SK-MEL-5 (cell line): ENCODE measurements at places on chromosomes 2 and 18. TPM values are rescaled to one million over a fixed set of nuclear protein-coding genes. Genes with fewer than 3 reads are reported as not detected.

GRCh38 chr18:69233465-69234054 is 167.1 kb upstream of the DOK6 start:
- no peak for DNase-seq

DNA sequence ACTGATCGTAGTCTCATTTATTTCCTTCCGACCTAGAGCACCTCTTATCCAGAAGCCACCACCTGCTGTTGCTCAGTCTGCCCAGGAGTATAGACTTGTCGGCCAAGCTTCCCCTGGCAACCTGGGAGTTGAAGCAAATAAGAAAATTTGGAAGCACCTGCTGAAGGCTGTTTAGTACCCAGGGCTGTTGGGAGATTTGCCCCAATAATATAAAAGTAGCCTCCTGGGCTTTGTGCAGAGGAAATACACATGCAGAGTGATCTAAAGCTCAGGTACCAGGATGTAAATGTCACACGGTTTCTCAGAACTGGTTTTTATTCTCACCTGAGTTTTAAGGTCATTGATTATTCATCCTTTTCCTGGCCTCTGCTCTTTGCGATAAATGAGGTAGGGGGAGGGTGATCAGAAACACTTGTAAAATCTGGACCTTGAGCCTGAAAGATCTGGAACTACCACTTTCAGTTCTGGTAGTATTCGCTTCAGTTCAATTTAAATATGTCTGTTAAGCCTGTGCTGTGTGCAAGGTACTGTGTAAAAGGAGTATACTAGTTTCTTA is 789 bp upstream of the COX7A2L start:
- no peak for DNase-seq

DNA sequence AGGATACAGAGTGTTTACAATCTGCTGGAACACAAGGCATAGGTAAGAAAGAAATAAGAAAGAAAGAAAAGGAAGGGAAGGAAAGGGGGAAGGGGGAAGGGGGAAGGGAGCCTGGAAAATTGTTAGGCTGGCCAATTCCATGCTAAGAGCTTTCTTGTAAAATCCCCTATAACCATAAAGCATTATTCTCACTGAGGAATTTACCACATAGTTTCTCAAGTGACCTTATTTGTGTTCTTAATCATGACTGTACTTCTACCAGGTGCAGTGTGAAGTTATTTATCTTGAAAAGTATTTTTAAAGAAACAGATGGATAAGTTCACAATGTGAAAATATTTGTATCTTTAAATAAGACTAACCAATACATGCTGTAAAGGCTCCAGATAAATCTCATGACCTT is 39.2 kb upstream of the KIDINS220 start:
- DNase-seq, result no peak

- DNase-seq, result no peak
These were observed 45.3 kb downstream of the HADHB start for GRCh38 chr2:26290001-26290400.

- DNase-seq, result peak; percentile 58
These were observed 2.1 kb upstream of the SLC30A3 start for GRCh38 chr2:27264753-27265535.

- no peak for DNase-seq
These were observed 85.1 kb downstream of the LONRF2 start for GRCh38 chr2:100237163-100237562.

DNA sequence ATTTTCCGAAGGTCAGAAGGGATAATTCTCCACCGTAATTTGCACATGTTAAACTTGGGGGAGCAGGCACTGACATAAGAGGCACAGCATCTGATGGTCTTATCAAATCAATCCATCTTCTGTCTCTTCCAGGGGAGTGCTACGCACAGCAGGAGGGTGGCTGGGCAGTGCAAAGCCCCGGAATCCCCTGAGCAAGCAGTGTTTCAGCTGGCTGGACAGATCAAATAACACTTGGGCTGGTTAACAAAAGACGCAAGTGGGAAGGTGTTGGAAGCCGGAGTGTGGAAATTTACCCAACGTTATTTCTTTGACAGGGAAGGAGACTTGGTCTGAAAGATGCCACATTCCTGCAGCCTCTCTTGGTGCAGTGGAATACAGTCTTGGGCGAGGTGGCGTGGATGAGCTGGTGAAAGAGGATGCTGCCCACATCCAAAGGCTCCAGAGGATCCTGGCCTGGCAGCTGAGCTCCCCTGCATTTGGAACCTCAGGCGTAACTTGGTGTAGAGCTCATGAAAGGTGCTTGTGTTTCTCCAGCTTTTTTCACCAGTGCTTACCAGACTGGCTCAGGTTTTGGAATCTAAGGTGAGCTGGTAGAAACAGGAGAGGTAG is 103.0 kb downstream of the MAPK4 start:
- DNase-seq, result no peak

DNA sequence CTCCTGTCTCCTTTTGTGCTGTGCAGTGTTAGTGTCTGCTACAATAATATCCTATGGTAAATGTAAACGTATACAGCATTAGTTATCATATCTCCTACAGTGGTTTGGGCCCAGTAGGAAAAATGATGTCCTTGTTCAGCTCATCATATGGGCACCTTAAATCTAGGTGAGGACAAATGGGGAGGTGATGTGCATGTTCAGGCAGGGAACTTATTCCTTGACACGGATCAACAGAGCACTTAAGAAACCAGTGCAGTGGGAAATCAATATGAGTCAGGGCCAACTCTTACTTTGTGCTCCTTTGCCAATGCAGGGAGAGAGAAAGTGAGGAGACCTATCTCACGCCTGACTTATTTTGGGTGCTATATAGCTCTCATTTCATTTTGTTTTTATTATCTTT is 76.4 kb downstream of the KLHL14 start:
- DNase-seq, result no peak

DNA sequence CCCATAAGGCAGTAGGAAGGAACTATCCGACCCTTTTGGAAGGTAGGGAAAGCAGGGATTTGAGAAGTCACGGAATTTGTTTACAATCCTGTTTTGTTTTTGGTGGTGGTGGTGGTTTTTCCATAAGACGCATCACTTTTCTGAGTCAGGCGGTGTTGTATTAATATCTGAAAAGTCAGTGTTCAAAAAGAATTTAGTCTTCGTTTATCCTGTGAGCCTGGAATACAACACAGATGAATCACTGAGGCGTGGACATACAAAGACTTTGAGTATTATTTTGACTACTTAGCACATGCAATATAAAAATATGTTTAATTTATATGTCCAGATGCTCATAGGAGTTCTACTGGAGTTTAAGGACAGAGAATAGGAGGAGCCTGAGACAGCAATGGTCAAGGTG is 785 bp downstream of the ZNF892 start:
- no peak for DNase-seq

- no peak for DNase-seq
These were observed 706.8 kb downstream of the SLC4A3 start for GRCh38 chr2:220334210-220334609.

DNA sequence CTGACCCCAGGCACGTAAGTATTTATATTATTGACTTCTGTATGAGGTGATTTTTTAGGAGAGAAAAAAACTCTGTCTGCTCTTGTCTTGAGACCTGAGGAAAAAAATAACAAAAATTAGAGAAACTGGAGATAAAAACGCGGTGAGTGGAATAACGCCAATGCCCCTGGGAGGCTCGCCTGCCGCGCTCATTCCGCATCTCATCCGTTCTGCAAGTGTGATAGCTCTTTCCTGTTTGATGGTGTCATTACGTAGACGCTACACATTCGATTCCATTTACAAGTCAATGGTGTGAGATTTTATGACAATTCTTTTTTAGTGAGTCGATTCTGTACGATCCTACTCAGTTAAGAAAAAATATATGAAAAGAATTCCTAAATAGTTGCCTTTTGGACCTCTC is 194.3 kb upstream of the SMIM21 start:
- DNase-seq, result no peak

DNA sequence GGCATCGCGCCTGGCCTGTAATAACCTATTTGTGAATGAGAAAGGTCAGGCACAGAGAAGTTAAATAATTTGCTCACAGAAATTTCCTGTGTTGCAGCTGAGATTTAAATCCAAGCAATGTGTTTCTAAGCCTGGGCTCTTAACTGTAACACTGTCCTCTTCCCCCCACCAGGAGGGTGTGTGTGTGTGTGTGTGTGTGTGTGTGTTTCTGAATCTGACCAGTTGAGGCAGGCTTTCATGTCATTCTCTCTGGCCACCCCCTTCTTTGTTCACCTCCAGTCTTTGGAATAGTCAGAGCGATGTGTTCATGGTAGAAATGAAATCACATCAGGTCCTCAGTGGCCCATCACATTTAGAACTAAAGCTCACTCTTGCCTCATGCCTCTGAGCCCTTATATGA is 81.2 kb downstream of the NEDD4L start:
- DNase-seq, result no peak

The OST4 gene
- 408 and 444 TPM in 2 replicates for total RNA-seq

The LRATD1 gene
- 0.18 and 0.21 TPM in 2 replicates for total RNA-seq

The FAM210A gene
- total RNA-seq, result 124 and 142 TPM in 2 replicates

The FSIP2 gene
- not detected in 2 replicates for total RNA-seq

The BCL11A gene
- total RNA-seq, result 3.1 and 4.7 TPM in 2 replicates

The RAPGEF4 gene
- total RNA-seq, result 4.5 and 5.4 TPM in 2 replicates

The VIT gene
- not detected in 2 replicates for total RNA-seq

The CIB4 gene
- total RNA-seq, result not detected in 2 replicates
